Fibroblast of villous mesenchyme (primary cell): ENCODE measurements at places on chromosomes 16 and 17. TPM values are rescaled to one million over a fixed set of nuclear protein-coding genes. Genes with fewer than 3 reads are reported as not detected.

DNA sequence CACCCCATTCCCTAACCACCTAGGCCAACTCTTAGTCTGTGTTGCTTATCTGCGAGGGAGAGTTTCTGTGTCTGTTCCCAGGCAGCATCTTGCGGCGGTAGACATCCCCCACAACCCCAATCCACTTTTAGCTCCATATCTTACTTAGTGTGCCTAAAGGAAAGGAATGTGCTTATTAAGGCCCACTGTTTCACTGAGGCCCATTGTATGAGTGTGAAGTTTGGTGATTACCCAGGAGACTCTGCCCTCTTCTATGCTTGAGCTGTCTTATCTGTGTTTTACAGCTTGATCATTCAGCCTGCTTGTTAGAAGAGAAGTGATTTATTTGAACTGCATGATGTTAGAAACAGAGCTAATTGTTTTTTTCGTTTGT lies 10.3 kb upstream of the MLYCD start:
- DNase-seq = no peak

GRCh38 chr17:6011206-6011605 lies 59.0 kb upstream of the WSCD1 start:
- DNase-seq = no peak

- no peak for DNase-seq
Measured at GRCh38 chr16:61413021-61413420, 623.2 kb downstream of the CDH8 start.

DNA sequence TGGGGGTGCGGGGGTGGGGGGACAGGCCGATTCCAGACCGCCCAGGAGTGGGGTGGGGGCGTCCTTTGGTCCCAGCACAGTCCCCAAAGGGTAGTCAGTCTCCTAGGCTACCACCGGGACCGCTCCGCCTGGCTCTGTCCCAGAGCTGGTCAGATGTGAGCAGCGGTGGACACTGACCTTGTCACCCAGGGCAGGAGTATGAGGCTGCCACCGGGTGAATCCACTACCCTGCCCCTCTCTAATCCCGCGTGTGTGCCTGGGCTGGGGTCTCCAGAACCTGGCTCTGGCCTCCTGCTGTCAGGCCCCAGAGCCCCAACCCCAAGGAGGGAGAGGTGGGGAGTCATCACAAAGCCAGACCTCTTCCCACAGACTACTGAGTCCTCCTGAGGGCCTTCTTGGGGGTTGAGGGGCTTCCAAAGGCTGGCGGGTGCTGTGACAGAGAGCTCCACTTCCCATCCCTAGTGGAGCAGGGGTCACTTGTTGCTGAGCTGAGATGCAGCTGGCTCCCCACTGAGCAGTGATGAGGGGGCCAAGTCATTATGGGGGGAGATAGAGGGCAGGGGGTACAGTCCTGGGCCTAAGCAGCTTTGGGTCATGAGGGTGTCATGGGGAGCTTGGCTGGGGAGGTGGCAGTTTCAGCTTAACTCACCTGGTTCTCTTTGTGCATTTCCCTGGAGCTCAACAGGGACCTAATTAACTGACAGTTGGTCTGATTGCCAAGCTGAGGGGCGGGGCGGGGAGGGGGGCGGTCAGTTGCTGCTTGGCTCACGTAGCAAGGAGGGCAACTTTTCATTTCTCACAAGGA lies 1.2 kb downstream of the PPP1R1B start:
- DNase-seq = no peak

DNA sequence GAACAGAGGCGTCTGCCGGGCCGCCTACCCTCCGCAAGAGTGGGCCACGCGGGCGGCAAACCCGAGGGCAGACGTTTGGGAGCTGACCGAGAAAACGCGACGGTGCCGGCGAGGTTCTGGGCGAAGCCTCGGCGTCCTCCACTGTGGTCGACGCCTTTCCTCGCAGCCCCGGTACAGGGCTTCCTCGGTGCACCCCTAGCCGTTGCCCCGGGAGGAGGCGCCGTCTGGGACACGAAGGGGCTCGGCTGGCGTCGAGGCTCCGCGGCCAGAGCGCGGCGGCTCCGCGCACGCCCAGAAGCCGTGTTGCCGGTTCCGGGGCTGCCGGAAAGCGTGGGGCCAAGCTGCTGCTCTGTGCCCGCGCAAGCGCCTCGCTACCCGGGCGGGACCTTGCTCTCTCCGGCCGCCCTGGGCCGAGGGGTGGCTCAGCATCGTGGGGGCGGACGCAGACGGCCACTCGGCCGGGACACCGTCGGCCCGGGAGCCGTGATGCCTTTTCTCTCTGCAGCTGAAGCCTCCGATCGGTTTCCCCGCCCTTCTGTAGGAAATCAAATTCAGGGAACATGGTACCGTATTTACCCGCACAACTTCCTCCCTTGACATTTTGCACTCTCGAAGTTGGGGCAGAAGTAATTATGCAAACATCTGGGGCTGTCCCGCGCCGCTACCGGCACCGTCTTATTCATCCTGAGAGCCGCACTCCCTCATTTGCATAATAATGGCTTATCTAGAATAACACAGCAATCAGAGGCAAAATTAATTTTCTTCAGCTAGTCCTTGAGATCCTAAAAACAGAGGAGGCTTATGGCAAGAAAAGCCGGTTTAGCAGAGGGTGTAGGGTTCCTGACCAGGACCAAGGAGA lies 7.3 kb upstream of the CBX8 start:
- no peak for DNase-seq

Gene CCDC40
- total RNA-seq = 3.2 and 6.9 TPM in 2 replicates

- DNase-seq = no peak
Measured at GRCh38 chr17:30513346-30513745, 36.1 kb downstream of the GOSR1 start.

- no peak for DNase-seq
Measured at GRCh38 chr16:65281586-65281985, 159.7 kb upstream of the CDH11 start.

DNA sequence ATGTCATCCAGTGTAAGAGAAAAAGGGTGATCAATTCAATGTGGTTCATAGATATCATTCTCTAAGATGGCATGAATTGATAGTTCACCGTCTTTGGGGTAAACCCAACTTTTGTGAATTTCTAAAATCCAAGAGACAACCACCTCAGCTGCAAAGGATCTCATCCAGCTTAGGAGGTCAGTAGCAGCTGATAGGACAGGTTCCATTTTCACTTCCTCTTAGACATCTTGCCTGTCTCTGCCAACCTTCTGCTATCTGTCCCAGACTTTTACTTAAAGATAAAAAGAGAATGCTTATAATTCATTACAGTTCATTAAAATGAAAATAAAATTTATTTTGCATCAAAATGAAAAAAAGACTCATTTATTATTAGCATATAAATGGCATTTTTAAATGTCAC lies 468.2 kb downstream of the XYLT1 start:
- DNase-seq = no peak

GRCh38 chr17:29279397-29280070 lies 14.4 kb downstream of the NUFIP2 start:
- no peak for DNase-seq

DNA sequence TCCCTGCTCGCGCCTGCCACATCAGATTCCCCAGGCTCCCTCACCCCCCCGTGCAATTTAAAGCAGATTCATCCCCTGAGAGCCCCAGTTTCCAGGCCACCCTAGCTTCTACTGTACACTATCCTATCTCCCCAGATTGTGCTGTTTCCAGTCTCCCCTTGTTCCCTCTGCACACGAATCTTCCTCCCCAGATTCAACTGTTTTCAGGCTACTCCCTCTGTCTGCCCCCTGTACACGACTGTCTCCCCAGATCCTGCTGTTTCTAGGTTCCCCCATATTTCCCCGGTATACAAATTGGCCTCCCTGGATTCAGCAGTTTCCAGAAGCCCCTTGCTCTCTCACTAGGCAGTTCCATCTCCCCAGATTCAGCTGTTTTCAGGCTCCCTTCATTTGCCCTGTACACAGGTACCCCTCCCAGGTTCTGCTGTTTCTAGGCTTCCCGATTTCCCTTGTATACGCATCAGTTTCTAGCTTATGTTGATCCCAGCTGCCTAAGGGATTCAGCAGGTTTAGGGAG lies 22.9 kb downstream of the COPZ2 start:
- DNase-seq = no peak

DNA sequence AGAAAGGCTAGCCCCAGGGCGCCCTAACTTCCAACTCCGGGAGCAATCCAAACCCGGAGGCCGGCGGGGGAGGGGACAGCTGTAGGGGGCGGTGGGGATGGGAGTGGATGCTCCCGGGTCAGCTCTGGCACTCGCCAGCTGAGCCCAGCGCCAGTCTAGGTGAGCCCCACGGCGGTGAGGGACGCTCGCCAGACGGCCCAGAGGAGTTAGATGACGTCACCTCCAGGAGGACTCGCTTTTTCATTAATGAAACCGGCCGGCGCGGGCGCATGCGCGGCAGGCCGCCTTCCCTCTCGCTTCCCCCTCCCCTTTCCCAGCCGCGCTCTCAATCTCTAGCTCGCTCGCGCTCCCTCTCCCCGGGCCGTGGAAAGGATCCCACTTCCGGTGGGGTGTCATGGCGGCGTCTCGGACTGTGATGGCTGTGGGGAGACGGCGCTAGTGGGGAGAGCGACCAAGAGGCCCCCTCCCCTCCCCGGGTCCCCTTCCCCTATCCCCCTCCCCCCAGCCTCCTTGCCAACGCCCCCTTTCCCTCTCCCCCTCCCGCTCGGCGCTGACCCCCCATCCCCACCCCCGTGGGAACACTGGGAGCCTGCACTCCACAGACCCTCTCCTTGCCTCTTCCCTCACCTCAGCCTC lies at the start of gene NF1:
NF1 (plus strand) TSS at position 378 of the 636 bp plus-strand sequence. CDS start 333 bp downstream, outside the sequence.
- DNase-seq = peak; percentile 96

Gene FSCN2
- total RNA-seq = 1.7 and 3.5 TPM in 2 replicates

Gene SEPHS2
- 7.8 and 9.3 TPM in 2 replicates for total RNA-seq

- DNase-seq = peak; percentile 38
Measured at GRCh38 chr17:42182927-42183734, 2.1 kb downstream of the HCRT start.

Gene TMEM235
- not detected in 2 replicates for total RNA-seq

GRCh38 chr17:32940706-32941390 lies 12.9 kb downstream of the TMEM98 start:
- DNase-seq = no peak

- DNase-seq = peak; percentile 68
Measured at GRCh38 chr17:8894673-8895578, 27.5 kb upstream of the PIK3R6 start.

Gene PLCG2
- 0.43 and 0.64 TPM in 2 replicates for total RNA-seq

GRCh38 chr16:4415538-4416199 lies 727 bp downstream of the CORO7 start:
- peak; percentile 34 for DNase-seq
